ENCODE measurements at places on chromosomes 5 and 9.

- H3K4me1 ChIP-seq: no peaks in the 10 kb centered on the region
- no peaks in the 10 kb centered on the region for H3K36me3 ChIP-seq
- no peak overlapping the region for H3K27ac ChIP-seq
- no peak overlapping the region for H3K4me3 ChIP-seq
Observed at GRCh38 chr5:116970318-116970717, 395.7 kb upstream of the SEMA6A start.

GRCh38 chr9:90024823-90025222, 420.0 kb downstream of the GADD45G start:
- H3K27me3 ChIP-seq: no peaks in the 10 kb centered on the region
- no peak for DNase-seq
- H3K4me3 ChIP-seq: no peak overlapping the region
- H3K4me1 ChIP-seq: peaks cover 29% of the 10 kb centered on the region

GRCh38 chr5:36944607-36945225, 68.1 kb downstream of the NIPBL start:
- H3K4me1 ChIP-seq: peaks cover 16% of the 10 kb centered on the region
- no peak for DNase-seq
- no peaks in the 10 kb centered on the region for H3K36me3 ChIP-seq

GRCh38 chr9:926976-927375, 49.5 kb upstream of the DMRT3 start:
- H3K36me3 ChIP-seq: no peaks in the 10 kb centered on the region
- no peak overlapping the region for H3K27ac ChIP-seq
- no peak overlapping the region for H3K4me3 ChIP-seq
- no peak for DNase-seq
- H3K4me1 ChIP-seq: no peaks in the 10 kb centered on the region
- H3K27me3 ChIP-seq: no peaks in the 10 kb centered on the region

GRCh38 chr9:91150998-91151717, 210.6 kb downstream of the AUH start:
- H3K27me3 ChIP-seq: no peaks in the 10 kb centered on the region
- no peak overlapping the region for H3K27ac ChIP-seq
- DNase-seq: no peak
- H3K36me3 ChIP-seq: no peaks in the 10 kb centered on the region
- no peak overlapping the region for H3K4me3 ChIP-seq
- H3K4me1 ChIP-seq: no peaks in the 10 kb centered on the region

- no peaks in the 10 kb centered on the region for H3K27me3 ChIP-seq
- DNase-seq: no peak
- H3K27ac ChIP-seq: no peak overlapping the region
- no peaks in the 10 kb centered on the region for H3K4me1 ChIP-seq
- H3K4me3 ChIP-seq: no peak overlapping the region
Observed at GRCh38 chr9:137797206-137798120, 80.1 kb upstream of the CACNA1B start.

DNA sequence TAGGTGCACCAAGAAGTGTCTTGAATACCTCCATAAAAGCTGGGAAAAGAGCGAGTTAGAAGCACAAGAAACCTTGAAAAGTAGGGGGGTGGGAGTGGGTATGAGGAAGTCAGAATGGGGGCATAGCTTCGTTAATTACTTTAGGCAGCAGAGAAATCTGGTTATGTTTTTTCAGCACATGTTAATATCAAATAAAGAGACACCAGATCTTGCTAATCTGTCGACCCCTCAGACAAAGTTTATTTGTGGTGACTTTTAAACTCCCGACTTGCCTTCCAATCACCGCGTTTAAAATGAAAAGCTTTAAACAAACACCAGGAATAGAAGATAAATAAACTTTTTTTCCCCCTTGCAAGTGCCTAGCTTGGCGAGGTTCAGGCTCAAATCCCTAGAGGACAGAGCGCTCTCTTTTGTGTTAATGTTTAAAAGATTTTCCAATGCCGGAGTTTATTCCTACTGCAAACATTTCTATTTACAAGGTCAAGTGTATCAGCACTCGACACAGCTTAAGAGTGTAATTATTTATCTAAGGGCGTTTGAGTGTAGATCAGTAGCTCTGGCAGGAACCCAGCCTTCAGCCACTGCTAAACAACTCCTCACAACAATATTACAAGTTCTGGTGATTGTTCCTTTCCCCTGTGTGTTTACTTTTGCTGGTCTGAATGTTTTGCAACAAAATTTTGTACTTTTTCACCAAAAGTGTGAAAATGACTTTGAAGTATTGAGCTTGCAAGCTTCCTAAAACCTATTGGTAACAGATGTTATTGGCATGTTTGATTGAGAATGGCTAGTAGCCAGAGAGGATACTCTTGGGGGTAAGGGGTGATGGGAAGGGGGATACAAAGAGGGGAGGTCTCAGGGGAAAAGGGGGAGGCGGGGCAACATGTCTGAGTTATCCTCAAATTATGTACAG, 3.8 kb downstream of the GAS1 start:
- peak overlapping the region; percentile 19 for H3K4me3 ChIP-seq
- H3K4me1 ChIP-seq: peaks cover 4% of the 10 kb centered on the region
- no peaks in the 10 kb centered on the region for H3K27me3 ChIP-seq
- H3K36me3 ChIP-seq: no peaks in the 10 kb centered on the region
- no peak overlapping the region for H3K27ac ChIP-seq
- no peak for DNase-seq

GRCh38 chr5:157269761-157270272, 3.9 kb downstream of the CYFIP2 start:
- H3K27me3 ChIP-seq: no peaks in the 10 kb centered on the region
- H3K4me3 ChIP-seq: no peak overlapping the region
- H3K27ac ChIP-seq: no peak overlapping the region
- H3K36me3 ChIP-seq: no peaks in the 10 kb centered on the region
- DNase-seq: no peak
- H3K4me1 ChIP-seq: peaks cover 21% of the 10 kb centered on the region

GRCh38 chr5:135135530-135136226, 101.7 kb upstream of the PITX1 start:
- no peak overlapping the region for H3K27ac ChIP-seq
- no peak overlapping the region for H3K4me3 ChIP-seq
- no peaks in the 10 kb centered on the region for H3K27me3 ChIP-seq
- no peaks in the 10 kb centered on the region for H3K36me3 ChIP-seq
- no peak for DNase-seq
- no peaks in the 10 kb centered on the region for H3K4me1 ChIP-seq

DNA sequence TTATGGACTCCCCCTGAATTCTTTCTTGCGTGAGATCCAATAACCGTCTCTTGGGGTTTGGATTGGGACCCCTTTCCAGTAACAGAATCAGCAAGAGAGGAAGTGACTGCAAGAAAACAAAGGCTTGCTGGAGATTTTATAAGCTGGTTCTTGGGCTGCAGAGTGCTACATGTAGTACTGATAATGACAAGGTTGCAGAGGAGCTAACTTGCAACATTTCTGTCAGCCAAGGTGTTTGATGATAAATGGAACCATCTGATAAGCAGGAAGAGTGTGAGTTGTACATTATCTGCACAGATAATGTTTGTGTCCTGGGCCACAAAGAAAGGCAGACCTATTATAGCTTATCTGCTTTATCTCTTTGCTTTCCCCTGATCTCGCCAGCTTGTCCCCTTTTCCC, 37.1 kb downstream of the DNAJB5 start:
- peaks cover 15% of the 10 kb centered on the region for H3K36me3 ChIP-seq
- H3K27me3 ChIP-seq: no peaks in the 10 kb centered on the region
- no peak overlapping the region for H3K4me3 ChIP-seq
- no peaks in the 10 kb centered on the region for H3K4me1 ChIP-seq
- H3K27ac ChIP-seq: no peak overlapping the region
- DNase-seq: no peak

DNA sequence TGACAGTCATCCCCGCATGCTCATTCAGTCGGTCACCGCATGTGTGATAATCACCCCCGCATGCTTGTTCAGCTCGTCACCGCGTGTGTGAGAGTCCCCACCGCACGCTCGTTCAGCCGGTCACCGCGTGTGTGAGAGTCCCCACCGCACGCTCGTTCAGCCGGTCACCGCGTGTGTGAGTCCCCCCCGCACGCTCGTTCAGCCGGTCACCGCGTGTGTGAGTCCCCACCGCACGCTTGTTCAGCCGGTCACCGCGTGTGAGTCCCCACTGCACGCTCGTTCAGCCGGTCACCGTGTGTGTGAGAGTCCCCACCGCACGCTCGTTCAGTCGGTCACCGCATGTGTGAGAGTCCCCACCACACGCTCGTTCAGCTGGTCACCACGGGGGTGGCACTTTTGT, 3.5 kb downstream of the TRAF2 start:
- H3K4me1 ChIP-seq: peaks cover 14% of the 10 kb centered on the region
- H3K36me3 ChIP-seq: no peaks in the 10 kb centered on the region
- H3K27me3 ChIP-seq: no peaks in the 10 kb centered on the region
- DNase-seq: no peak
- H3K4me3 ChIP-seq: no peak overlapping the region

DNA sequence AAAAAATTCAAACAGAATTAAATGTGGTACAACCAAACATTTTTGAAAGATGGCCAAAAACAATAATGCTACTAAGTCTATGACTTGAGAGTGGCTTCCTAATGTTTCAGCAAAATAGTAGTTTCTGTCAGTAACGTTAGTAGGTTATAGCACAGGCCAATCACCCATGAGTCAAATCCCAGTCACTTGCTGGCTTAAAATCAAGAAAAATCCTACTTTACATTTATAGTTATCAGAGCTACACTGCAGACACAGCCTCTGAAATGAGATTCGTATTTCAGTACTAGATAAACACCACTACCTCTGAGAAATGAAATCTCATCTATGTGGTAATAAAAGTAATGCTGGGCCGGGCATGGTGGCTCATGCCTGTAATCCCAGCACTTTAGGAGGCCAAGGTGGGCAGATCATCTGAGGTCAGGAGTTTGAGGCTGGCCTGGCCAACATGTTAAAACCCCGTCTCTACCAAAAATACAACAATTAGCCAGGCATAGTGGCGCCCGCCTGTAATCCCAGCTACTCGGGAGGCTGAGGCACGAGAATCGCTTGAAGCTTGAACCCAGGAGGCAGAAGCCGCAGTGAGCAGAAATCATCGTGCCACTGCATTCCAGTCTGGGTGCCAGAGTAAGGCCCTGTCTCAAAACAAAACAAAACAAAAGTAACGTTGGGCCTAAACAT, 6.1 kb downstream of the ZDHHC21 start:
- H3K36me3 ChIP-seq: peaks cover 8% of the 10 kb centered on the region
- no peak for DNase-seq
- H3K4me3 ChIP-seq: no peak overlapping the region

- no peaks in the 10 kb centered on the region for H3K36me3 ChIP-seq
- H3K4me1 ChIP-seq: no peaks in the 10 kb centered on the region
- H3K27ac ChIP-seq: no peak overlapping the region
Observed at GRCh38 chr9:134195558-134195957, 31.2 kb upstream of the RNU6ATAC start.

DNA sequence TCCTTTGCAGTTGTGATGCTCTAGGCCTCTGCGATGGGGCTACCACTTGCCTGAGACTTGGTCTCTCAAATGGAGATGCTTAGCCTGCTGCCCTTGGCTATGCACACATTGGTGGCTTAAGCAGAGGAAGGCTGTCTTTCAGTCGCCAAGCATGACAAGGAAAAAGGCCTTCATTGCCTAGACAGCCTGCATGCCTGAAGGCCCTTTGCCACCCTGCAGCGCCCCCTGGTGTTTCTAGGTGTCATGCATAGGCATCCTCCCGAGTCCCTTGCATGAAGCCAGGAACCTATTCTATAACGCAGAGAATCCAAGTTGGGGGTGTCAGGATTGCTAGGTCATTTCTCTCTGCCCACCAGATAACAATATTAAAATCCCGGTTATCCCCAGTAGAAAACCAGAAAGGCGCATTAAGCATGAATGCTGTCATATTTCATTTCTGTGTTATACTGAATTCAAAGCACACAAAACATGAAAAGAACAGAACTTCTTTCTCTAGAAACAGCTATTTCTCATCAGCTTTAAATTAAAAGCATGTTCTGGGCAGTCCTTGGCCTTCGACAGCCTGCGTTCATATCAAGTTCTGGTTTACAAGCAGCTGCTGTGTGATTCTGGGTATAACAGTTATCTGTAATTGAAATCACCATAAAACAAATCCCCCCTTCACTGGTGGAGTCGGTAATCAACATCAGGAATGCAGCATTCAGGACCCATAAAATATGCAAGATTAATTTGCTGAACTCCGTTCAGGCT, 59.7 kb upstream of the TRPC7 start:
- DNase-seq: no peak
- no peaks in the 10 kb centered on the region for H3K36me3 ChIP-seq
- H3K27me3 ChIP-seq: no peaks in the 10 kb centered on the region

DNA sequence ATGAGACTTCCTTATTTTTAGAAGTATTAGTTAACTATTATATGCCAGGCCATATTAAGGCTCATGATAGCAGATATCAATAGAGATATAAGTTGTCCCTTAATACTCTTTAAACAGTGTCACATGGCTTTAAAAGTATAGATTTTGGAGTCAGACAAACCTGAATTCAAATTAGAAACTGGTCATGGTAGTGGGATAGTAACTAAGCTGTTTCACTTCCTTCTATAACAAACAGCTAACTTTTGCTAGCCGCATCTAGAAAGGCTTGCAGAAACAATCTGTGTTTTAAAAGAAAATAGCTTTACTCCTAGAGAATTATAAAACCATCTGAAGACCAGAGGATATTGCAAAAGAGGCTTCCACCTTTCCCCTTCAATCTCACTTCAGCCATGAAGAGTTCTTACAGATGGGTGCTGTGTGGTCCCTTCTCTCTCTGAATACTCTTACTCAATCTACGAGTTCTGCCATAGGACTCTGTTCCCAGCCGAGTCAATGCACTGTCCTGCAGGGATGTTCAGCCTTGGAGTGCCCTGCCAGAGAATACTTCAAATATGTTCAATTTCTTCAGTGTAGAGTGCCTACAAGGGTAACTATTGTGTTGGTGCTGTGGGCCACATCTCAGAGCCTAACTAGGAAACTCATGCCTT, 810.2 kb downstream of the EFNA5 start:
- H3K27ac ChIP-seq: no peak overlapping the region
- no peaks in the 10 kb centered on the region for H3K36me3 ChIP-seq
- no peaks in the 10 kb centered on the region for H3K4me1 ChIP-seq
- H3K4me3 ChIP-seq: no peak overlapping the region
- DNase-seq: no peak

DNA sequence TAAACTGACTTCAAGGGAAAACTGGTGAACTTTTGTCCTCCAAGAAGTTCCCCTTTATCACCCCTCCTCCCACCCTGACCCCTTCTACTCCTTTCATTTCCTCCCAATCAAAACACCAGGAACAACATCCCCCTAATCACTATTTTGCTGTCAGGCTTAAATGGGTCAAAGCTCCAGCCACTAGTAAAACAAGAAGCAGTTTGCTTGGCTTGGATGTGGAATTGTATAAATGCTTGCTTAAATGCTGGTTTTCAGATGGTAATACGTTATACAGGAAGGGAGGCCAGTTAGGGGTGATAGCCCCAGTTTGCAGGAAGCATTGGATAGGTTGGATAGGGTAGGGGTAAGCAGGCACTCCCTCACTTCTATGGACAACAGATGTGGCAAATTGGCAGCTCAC, 473.6 kb downstream of the AGTPBP1 start:
- no peak overlapping the region for H3K27ac ChIP-seq
- H3K4me3 ChIP-seq: no peak overlapping the region
- H3K36me3 ChIP-seq: no peaks in the 10 kb centered on the region
- no peaks in the 10 kb centered on the region for H3K4me1 ChIP-seq
- no peak for DNase-seq

- peak overlapping the region; percentile 20 for H3K4me3 ChIP-seq
- peaks cover 47% of the 10 kb centered on the region for H3K4me1 ChIP-seq
- DNase-seq: no peak
- H3K27me3 ChIP-seq: no peaks in the 10 kb centered on the region
- H3K27ac ChIP-seq: no peak overlapping the region
Observed at GRCh38 chr5:14173377-14174229, 30.5 kb downstream of the TRIO start.

All from thoracic aorta (tissue), 2 donors.